Stimulated activated CD4-positive, alpha-beta T cell treated with anti-CD3 and anti-CD28 coated beads, Interleukin-12 subunit alpha, Interleukin-12 subunit beta, amount 100 ng/mL, for 24 hours (primary cell): ENCODE measurements at places on chromosomes 4 and X.
A peak's percentile ranks its signal among the peaks of the same experiment; 100 is the strongest.

GRCh38 chr4:7325541-7325940 lies 109.2 kb downstream of the PSAPL1 start:
- no peak for DNase-seq

DNA sequence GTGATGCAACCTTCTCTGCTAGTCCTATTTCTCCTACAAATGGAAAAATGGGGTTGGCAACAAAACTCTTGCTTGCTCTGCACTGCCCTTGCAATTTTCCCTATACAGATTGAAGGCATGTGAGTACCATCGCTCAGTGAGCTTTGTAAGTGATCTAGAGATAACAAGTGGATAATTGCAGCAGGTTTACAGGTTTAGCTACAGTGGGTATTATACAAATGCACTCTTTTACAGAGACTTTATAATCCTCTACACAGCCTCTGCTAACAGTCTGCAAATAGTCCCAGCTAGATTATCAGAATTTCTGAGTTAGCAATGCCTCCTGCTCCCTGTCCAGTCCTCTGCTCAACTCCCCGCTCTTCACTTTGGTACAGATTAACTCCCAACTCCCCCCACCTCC lies 11.1 kb downstream of the LEF1 start:
- DNase-seq = no peak

- DNase-seq = no peak
Observed at GRCh38 chrX:72097098-72097497, 34.6 kb downstream of the RTL5 start.

GRCh38 chrX:141934059-141934641 lies 30.5 kb downstream of the MAGEC1 start:
- DNase-seq = no peak

DNA sequence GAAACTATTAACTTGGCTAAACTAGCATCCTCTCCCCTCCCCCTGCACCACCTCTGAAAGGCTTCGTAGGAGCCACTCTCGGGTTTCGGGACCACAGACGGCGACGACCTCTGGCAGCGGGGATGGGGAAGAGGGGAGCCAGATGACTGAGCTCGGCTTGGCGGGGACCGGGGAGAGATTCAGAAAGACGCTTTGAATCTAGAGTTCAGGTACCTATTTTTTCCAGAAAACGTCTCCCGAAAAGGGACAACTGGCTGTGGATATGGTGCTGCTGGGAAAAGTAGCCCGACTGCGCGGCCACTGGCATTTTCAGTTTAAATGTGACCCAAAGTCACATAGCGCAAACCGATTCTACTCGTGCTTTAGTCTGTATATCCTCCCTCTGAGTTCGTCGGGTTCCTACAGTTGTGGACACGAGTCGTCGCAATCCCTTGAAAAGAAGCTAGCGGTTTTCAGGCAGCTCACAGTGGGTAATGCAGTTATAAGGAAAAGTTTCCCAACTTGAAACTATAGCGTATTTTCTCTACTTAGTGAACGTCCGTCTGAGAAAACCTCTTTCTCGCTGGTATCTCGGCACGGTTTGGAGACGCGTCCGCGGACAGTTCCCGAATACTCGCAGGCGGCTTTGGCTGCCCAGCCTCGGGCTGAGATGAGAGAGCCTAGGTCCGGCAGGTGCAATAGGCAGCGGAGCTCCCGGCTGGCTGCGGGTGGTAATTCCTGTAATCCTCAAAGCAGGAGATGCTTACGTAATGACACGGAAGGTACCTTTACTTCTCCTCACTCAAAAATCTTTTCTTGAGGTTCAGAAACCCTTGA lies 1.3 kb downstream of the PARM1 start:
- no peak for DNase-seq

GRCh38 chr4:61505773-61506685 lies 305.9 kb downstream of the ADGRL3 start:
- DNase-seq = no peak

DNA sequence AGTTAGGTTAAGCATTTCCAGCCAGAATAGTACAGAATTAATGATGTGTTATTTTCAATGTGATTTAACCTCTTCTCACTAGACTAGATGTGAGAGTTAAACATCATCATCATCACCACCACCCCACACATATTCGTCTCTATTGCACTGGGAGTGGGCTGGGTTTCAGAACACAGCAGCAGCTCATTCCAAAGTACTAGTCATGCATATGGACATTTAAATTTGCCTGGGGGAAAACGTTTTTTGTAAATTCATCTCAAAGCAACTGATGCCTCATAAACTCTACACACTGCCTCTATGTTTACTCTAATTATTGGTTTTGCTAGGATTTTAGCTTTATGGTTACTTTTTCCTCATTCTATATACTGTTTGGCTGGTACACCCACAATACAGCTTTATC lies 509.1 kb downstream of the PPP4R3C start:
- DNase-seq = no peak

- no peak for DNase-seq
Observed at GRCh38 chr4:54539500-54540029, 118.2 kb upstream of the KIT start.

- no peak for DNase-seq
Observed at GRCh38 chr4:156293657-156294297, 340.1 kb upstream of the CTSO start.

DNA sequence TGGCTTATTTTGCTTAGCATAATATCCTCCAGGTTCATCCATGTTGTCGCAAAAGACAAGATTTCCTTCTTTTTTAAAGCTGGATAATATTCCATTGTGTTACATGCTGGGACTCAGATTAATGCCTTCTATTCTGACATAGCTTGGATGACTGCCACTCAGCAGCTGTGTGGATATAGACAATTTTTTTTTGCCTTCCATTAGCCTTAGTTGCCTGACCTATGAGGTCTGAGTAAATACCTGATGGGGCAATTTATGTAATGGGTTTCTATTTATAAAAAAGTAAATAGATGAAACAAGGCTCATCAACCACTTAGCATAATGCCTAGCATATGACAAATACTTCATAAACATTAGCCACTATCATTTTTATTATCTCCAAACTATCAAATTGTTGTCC lies 515.4 kb downstream of the ZNF674 start:
- DNase-seq = no peak

DNA sequence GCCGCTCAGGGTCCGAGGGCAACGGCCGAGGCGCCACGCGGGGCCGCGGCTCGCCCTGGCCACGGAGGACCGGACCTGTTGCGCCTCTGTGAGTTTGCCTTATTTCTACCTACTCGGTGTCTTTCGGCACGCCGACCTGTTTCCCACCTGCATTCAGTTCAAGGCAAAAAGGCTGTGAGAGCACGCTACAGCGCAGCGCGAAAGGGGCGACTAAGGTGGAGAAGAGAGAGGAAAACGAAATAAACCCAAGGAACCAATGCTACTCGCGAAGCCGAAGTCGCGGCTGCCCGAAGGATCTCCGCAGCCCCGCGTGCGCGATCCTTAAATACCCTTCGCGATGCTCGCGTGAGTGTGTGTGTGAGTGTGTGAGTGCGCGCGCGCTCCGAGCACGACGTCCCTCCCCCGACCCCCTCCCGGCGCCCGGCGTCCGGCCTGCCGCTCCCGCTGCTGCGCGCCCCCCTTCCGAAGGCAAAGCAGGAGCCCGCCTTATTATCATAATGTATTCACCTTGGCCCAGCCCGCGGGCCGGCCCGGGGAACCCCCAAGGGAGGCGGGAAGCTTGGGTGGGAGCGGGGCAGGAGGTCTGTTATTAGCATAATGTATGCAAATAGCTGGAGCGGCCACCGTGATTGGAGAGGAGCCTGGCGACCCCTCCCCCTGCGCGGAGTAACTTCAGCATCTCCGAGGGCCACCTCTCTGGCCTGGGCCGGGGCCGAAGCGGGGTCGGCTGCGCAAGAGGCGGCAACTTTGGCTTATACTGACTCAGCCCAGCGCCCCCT lies at the start of gene COL25A1:
TSS of gene COL25A1 (minus strand) at position 298 of the 779 bp plus-strand sequence.
- DNase-seq = peak; percentile 38

DNA sequence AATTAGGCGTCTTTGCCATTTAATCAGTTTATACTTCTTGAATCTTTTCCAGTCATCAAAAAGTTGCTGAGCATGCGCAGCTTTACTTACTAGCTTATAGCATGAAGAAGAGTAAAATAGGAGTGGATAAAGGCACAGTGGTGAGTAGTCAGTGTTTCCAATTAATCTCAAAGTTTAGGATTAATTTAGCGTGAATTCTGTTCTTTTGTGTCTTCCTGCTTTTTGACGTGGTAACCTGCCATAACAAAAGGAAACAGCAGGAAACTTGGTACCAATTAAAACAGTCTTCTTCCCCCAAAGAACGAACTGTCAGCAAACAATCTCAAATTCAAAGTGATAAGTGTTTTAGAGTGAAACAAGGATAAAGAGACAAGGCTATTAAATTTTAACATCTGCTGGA lies 61.9 kb downstream of the TET2 start:
- DNase-seq = no peak

- DNase-seq = no peak
Observed at GRCh38 chr4:6375620-6376295, 96.7 kb downstream of the PPP2R2C start.

GRCh38 chr4:168859888-168860694 lies 150.0 kb downstream of the CBR4 start:
- no peak for DNase-seq

DNA sequence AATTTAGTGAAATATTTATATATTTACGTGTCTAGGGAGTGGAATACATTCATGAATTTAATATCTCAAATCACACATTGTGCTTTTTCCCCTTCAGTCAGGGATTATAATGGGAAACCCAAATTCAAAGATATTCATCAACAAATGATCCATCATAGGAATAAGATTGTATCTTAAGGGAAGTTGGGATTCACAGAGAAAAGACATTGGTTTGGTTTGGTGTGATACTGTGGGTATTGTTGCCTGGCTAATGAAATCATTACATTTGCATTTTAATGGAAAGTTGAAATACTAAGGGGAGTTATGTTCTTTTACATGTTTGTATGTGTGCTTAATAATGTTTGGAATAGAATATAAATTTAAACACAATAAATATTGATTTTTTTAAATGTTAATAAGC lies 1.7 kb downstream of the TET2 start:
- DNase-seq = no peak

- no peak for DNase-seq
Observed at GRCh38 chr4:183348136-183348535, 25.9 kb upstream of the CLDN24 start.

DNA sequence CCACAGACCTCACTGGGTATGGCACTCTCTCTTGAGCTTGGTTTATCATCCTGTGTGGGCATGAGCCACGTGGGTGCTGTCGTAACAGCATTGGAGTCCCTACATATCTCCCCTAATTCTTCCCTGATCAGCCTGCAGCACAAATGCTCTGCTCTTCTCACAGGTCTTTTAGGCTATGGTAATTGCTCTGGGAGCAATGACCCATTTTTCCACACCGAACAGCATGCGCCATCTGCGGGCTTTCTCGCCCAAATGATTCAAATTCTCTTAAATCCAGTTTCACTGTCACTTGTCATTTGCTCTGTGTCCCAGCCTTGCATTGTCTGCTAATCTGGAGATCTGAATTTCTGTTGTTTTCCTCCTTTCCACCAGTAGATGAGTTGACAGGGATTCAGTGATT lies 48.9 kb upstream of the GATB start:
- DNase-seq = no peak

GRCh38 chr4:185945906-185946305 lies 123.0 kb upstream of the TLR3 start:
- DNase-seq = no peak

DNA sequence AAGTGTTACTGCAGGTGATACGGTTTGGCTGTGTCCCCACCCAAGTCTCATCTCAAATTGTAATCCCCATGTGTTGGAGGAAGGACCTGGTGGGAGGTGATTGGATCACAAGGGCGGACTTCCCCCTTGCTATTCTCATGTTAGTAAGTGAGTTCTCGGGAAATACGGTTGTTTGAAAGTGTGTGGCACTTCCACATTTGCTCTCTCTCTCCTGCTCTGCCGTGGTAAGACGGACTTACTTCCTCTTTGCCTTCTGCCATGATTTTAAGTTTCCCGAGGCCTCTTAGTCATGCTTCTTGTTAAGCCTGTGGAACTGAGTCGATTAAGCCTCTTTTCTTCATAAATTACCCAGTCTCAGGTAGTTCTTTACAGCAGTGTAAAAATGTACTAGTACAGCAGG lies 65.2 kb upstream of the SLC7A11 start:
- DNase-seq = no peak

- no peak for DNase-seq
Observed at GRCh38 chr4:150593996-150594395, 12.0 kb downstream of the MAB21L2 start.

- no peak for DNase-seq
Observed at GRCh38 chr4:174457468-174457867, 64.8 kb downstream of the HPGD start.

DNA sequence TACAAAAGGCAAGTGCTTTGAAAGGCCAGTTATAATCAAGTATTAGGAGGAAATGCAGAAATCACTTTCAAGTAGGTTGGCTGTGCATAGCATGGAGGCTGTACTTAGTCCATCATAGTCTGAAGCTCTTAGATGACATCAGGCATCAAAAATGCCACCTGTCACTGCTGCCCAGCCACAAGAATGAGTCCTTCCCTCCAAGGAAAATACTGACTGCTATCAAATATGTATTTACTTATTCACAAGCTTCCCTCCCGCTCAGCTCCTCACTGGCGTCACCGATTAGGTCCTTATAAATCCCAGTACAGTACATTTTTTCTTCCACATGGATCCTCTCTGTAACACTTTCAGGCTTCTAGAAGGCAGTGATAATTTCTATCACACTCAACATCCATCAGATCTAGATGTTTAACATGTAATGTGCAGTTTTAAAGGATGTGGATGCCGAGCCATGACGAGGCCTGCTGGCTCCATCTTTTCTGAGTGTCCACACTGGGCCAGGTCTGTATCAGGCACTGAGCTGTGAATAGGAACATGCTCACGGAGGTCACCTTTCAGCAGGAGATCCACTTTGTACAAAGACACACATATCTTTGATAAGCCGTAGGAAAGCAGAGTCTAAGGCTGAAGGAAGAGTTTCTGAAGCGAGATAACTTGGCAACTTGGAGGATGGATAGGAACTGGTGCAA lies 121.9 kb downstream of the PALLD start:
- no peak for DNase-seq

DNA sequence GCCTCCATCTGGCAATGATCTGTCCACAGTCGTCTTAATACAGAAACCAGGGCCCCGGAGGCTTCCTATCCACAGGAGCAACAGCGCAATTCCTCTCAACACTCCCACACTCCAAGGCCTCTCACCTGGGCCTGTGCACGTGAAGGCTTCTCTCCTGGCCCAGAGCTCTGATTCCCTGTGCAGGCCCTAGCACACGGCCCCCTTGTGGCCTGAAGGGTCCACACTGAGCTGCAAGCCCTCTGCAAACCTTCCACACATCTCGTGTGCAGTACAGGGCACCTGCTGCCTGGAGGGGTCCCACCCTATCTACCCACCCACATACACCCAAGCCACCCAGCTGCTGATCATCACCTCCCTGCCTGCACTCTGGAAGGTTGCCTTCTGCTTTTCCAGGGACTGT lies 150.1 kb upstream of the NUDT10 start:
- DNase-seq = no peak

GRCh38 chr4:163663454-163664225 lies 169.2 kb downstream of the TMA16 start:
- no peak for DNase-seq

DNA sequence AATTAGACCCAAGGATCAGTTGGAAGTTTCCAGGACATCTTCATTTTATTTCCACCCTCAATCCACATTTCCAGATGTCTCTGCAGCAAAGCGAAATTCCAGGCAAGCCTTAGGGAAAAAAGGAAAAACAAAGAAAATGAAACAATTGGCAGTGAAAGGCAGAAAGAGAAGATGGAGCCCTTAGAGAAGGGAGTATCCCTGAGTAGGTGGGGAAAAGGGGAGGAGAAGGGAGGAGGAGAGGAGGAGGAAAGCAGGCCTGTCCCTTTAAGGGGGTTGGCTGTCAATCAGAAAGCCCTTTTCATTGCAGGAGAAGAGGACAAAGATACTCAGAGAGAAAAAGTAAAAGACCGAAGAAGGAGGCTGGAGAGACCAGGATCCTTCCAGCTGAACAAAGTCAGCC lies at the start of gene PLP1:
TSS of gene PLP1 (plus strand) at position 295 of the 400 bp plus-strand sequence. CDS start 156 bp downstream, outside the sequence.
- no peak for DNase-seq
